Choroid plexus epithelial cell (primary cell): ENCODE measurements at places on chromosomes 11 and 22.

- DNase-seq: no peak
Observed at GRCh38 chr11:40370821-40371616, 1088.4 kb downstream of the LRRC4C start.

DNA sequence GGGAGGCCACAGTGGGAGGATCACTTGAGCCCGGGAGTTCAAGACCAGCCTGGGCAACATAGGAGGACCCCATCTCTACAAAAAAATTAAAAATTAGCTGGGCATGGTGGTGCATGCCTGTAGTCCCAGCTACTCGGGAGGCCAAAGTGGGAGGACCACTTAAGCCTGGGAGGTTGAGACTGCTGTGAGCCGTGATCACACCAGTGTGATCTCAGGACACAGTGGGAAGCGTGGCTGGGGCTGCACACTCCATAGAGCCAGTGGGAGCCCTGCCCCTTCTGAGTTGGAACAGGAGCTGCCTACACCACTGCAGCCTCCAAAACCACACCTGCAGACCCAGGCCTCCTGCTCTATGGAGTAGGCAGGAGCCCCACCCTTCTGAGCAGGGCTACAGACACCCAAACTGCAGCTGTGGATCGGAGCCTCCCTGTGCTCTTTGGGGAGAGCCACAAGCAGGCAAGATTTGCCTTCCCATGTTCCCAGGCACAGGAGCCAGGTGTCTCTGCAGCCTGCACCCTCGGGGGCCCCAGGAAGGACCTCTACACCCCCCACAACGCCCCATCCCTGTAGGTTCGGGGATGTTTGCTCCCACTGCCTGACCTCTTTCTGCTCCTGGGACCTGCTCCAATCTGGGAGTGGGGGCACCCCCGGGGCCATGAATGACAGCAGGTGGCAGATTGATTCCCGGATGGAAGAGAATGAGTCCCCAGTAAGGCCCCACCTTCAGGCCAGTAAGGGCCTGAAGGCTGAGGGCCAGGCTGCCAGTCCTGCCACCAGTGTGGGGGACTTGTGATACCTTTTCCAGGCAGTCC, 245.4 kb downstream of the BUD13 start:
- no peak for DNase-seq

- peak; percentile 91 for DNase-seq
Observed at GRCh38 chr22:46866591-46866990, 104.1 kb downstream of the TBC1D22A start.

DNA sequence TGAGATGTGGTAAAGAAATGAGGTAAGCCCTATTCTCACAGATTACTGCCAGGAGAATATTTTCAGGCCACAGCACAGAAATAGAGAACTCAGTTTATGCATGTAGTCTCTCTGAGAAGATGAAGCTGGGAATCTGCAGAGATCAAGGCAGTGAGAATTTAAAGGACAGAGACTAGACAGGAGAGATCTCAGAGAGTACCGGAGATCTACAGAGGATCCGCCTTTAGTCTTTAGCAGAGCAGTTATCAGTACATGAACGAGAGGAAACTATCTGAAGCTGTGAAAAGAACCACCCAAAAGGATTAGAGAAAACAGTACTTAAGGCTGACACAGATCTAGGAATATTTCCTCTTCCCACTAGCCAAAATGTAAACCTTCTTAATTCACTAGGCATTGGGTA, 101.5 kb downstream of the DLG2 start:
- DNase-seq: no peak

DNA sequence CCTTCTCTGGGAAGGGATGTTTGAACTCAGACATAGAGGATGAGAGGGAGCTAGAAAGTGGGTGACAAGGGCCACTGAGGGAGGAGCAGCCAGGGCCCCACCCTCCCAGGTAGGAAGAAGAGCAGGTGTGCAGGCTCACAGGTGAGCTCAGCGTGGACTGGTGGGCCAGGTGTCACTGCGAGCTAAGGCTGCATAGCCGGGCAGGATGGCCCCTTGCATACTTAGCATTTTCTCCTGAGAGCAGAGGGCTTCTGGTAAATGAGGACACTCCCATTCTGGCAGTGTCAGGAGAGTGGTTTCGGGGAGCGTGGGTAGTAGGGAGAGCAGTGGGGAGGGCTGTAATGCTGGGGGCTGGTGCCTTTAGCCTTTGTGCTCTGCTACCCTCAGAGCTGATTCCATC, 843.4 kb downstream of the TBC1D22A start:
- DNase-seq: no peak

DNA sequence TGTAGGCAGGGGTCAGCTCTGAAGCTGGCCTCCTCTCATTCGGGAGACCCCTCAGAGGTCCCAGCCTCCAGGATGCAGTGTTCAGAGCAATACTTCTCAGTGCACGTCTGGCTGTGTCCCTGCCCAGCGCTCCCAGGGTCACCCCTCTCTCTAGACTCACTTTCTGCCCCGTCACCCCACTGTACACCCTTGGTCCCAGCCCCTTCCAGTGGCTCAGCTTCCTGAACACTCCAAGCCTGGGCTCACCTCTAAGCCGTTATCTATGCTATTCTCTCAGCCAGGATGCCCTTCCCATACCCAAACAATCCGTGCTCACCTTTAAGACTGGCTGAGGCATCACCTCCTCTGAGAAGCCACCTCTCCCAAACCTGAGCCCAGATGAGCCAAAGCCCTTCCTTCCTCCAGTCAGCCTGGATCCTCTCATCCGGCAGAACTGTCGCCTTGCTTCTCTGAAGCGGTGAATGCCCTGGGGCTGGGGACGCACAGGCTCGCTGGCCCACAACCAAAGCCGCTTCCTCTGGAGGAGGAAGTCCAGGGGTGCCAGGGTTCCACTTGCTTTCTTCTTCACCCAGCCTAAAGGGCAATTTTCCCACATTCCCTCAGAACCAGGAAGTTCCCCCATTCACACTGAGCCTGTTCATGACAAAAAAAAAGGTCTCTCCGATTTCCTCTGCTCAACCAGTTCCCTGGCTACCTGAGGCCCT, 13.7 kb upstream of the CDKN1C start:
- DNase-seq: no peak

DNA sequence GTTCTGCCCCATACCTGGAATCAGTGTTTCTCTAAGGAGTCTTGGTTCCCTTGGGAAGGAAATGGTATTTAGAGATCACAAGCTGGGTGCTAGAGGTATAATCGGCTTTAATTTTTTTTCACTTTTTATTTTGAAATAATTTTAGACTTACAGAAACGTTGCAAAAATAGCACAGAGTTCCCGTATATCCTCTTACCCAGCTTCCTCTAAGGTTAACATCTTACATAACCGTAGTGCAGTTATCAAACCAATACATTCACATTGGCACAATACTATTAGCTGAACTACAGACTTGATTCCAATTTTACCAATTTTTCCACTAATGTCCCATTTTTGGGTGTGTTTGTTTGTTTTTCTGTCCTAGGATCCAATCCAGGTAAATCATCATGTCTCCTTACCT, 63.8 kb downstream of the RBX1 start:
- DNase-seq: no peak

GRCh38 chr11:68335683-68336082, 23.3 kb downstream of the LRP5 start:
- no peak for DNase-seq

- DNase-seq: peak; percentile 12
Observed at GRCh38 chr11:11243590-11244469, 109.2 kb downstream of the CSNK2A3 start.

GRCh38 chr11:3926458-3927095, 71.1 kb downstream of the STIM1 start:
- no peak for DNase-seq

- no peak for DNase-seq
Observed at GRCh38 chr22:47123006-47123826, 360.8 kb downstream of the TBC1D22A start.

DNA sequence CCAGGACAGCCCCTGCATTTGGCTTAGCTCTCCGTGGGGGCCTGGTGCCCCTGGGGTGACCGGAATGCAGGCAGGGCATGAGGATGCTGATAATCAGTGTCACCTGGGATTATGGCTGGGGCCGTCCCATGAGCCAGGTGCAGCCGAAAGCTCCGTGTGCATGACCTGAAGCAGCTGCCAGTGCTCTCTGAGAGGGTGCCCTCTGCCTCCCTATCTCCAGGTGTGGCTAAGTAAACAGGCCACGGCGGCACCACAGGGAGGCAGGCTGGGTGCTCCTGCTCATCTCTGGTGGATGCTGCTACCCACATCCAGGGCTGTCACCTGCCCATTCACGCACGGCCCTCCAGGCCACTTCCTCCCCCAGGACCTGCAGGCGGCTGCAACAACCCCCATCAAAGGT, 29.8 kb downstream of the DUSP8 start:
- no peak for DNase-seq
